ENCODE measurements at places on chromosomes 1 and 21.

GRCh38 chr1:112515311-112516009 is 6.7 kb downstream of the WNT2B start:
- no peak for DNase-seq

- no peak for DNase-seq
These were observed 80.2 kb downstream of the RABGAP1L start for GRCh38 chr1:174239541-174239940.

GRCh38 chr1:53238197-53239155 is at the start of gene MAGOH:
TSS of gene MAGOH (minus strand) at chr1:53238518. CDS start at chr1:53238448, 70 bp downstream.
- peak; percentile 97 for DNase-seq

GRCh38 chr21:27244352-27244751 is 277.5 kb upstream of the ADAMTS5 start:
- no peak for DNase-seq

DNA sequence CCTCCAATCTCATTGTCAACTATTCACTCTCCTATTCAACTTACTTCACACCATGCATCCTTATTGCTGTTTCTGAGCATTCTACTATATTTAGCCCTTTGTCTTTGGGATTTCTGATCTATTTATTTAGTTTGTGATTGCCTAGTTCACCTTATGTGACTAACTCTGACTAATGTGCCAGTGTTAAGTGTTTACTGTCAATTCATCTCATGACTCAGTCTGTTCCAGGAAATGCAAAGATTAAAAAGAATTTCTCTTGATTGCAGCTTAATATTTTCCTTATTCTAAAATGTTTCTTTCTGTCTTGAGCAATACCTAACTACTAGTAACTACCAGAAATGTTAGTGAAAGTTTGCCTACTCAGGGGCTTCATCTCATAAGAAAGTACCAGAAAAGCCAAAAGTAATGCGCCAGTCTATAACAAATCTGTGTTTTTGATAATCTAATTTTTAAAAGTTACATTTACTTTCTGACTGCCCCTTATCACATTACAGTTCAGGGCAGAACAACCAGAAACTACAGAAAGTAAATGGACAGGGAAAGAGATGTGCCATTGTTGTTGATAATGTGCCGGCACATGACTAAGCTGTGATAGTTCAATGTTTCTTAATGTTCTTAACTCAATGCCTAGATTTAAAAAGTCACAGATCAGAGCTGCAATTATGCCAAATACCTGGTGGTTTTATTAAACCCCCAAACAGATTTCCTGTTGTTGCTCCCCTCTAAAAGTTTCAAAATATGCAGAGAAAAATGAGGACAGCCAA is 556.5 kb downstream of the PTBP2 start:
- no peak for DNase-seq

- no peak for DNase-seq
These were observed 9.8 kb downstream of the THAP3 start for GRCh38 chr1:6634371-6635052.

DNA sequence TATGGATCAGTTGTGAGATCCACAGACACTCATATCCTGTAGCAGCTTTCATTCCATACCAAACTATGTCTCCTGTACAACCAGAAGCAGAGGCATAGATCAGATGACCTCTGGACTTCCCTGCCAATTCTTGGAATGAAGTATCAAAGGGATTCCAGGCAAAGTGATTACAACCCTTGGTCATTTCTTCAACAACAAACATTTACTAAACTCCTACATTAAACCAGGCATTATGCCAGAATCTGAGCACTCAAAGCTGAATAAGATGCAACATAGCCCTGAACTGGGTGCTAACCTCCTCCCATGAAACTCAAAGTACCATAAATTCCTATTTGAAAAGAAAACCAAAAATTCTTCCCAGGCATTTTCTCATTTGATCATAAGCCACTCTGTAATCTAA is 121.2 kb upstream of the SGIP1 start:
- DNase-seq, result no peak

- no peak for DNase-seq
These were observed 125.8 kb downstream of the CTH start for GRCh38 chr1:70536708-70537366.

- DNase-seq, result no peak
These were observed 207.5 kb downstream of the KCNT2 start for GRCh38 chr1:196400478-196401451.

GRCh38 chr21:17578162-17578561 is 34.5 kb downstream of the BTG3 start:
- DNase-seq, result no peak

DNA sequence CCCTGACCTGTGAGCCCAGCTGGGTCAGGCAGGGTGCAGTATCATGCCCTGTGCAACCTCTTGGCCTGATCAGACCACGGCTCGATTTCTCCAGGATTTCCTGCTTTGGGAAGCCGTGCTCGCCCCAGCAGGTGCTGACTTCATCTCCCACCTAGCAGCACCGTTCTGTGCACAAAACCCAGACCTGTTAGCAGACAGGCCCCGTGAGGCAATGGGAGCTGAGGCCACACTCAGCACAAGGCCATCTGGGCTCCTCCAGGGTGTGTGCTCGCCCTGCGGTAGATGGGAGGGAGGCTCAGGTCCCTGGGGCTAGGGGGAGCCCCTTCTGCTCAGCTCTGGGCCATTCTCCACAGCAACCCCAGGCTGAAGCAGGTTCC is 29.6 kb downstream of the SLC19A1 start:
- no peak for DNase-seq

- DNase-seq, result no peak
These were observed 174.2 kb downstream of the PTPRU start for GRCh38 chr1:29410476-29410875.

GRCh38 chr21:36288651-36289243 is 31.2 kb upstream of the MORC3 start:
- DNase-seq, result no peak

GRCh38 chr1:235022981-235023710 is 105.5 kb downstream of the TOMM20 start:
- no peak for DNase-seq

DNA sequence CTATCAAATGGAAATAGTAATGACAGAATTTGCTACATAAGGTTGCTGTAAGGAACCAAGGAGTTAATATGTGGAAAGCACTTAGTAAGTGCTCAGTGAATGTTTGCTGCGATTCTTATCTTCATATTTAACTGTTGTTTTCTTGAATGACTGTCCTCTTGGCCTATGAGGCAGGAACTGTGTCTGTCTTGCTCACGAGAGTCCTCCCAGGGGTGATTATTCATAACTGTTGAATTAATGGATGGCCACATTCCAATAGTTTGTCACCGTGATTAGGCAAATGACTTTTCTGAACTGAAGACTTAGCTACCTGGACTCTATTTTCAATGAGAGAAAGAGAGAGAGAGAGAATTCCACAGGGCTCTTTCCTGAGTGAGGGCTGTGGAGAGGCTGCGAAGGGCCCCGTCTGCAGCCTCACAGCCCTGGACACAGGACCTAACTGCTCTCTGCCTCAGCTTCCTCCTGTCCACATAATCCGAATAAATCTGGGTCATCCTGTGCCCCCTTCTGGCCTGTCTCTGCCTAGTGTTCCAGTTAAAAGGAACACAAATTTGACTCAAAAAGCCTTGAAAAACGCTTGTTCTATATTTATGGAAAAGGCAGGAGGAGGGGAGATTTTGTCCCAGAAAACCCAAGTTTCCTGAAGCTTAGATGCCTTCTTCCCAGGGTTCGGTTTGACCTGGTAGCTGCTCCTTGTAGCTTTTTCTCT is 8.5 kb downstream of the EDN2 start:
- no peak for DNase-seq

DNA sequence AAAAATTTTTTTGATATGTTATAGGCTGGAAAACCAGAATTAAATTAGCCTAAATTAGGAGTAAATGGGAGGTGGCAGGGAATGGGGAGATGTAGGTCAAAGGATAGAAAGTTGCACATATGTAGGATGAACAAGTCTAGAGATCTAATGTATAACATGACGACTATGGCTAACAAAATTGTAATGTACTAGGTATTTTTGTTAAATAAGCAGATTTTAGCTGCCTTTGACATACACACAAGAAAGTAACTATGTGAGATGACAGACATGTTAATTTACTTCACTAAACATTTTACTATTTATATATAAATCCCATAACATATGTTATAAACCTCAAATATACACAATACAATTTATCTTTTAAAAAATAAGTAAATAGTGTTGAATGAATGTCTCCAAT is 30.2 kb upstream of the GLIS1 start:
- DNase-seq, result no peak

DNA sequence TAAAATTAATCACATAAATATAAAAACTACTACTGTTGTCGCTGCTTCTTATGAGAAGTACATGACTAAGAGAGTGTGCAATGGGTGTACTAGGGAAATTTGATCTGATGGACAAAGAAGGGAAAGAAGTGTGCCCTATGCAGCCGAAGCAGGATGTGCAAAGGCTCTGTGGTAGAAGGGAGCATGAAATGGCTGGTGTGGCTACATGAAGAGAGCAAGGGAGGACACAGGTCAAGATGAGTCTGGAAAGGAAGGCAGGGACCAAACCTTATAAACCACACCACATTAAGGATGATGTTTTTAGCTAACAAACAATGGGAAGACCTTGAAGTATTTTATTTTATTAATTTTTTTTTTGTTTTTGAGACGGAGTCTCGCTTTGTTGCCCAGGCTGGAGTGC is 20.0 kb downstream of the MAB21L3 start:
- DNase-seq, result no peak

GRCh38 chr1:216034506-216034905 is 388.7 kb downstream of the USH2A start:
- DNase-seq, result no peak

- DNase-seq, result no peak
These were observed 80.0 kb upstream of the TNR start for GRCh38 chr1:175823406-175823805.

GRCh38 chr1:82950606-82951200 is 1048.2 kb downstream of the TTLL7 start:
- no peak for DNase-seq

- DNase-seq, result no peak
These were observed 158.0 kb downstream of the GPATCH2 start for GRCh38 chr1:217472915-217473314.

GRCh38 chr1:100363831-100364230 is 11.5 kb downstream of the CDC14A start:
- DNase-seq, result no peak

GRCh38 chr1:154434346-154435085 is 29.4 kb downstream of the IL6R start:
- DNase-seq, result no peak

- peak; percentile 40 for DNase-seq
These were observed 2.8 kb downstream of the ANKRD34A start for GRCh38 chr1:145961425-145962156.

All from stimulated activated effector memory CD8-positive, alpha-beta T cell treated with anti-CD3 and anti-CD28 coated beads, Interleukin-12 subunit alpha, Interleukin-12 subunit beta, amount 100 ng/mL, for 72 hours (primary cell).